ENCODE measurements at places on chromosomes 12 and 14.

DNA sequence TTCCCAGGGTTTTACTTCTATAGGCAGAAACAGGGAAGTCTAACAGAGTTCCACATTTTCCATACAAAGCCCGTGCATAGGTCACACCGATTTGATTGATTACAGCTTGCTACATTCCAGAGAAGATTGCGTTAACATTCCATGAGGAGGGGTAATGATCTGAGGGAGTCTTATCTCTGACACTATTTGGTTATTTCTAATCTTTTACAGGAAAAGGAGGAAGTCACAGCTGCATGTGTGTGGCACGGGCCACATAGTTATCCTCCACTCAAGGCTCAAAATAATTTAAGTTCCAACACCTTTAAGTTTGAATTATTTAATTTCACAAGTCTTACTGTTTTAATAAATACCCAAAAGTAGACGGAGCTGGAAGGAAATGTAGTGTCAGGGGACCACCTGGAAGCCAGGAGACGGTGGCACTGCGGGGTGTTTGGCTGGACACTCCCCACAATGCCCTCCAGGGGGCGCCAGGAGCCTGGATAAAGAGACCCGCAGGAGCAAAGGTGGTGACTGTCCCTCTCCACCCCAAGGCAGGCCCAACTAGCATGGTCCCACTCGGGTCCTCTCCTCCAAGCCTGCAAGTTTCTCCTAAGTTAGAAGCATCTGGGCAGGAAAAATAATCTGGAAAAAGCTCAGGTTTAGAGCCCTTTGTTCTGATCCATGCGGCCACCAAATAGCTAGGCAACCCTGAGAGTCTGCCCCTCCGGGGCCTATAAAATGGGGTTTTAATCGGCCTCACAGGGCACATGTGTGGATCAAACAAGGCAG, 20.2 kb downstream of the KRT8 start:
- no peak for DNase-seq

DNA sequence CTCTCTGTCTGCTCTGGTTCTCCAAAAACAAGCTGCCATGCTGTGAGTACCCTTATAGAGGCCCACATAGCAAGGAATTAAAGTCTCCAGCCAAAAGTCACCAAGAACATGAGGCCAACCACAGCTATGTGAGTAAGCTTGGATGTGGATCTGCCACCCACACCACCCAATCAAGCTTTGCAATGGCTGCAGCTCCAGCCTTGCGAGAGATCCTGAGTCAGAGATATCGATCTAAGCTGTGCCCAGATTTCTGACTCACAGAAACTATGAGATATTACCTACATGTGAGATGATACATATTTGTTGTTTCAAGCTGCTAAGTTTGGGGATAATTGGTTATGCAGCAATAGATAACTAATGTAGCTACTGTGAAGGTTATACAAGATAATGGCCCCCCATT, 15.5 kb upstream of the TMEM233 start:
- no peak for DNase-seq

GRCh38 chr12:26271889-26272492, 76.6 kb downstream of the SSPN start:
- DNase-seq = no peak

DNA sequence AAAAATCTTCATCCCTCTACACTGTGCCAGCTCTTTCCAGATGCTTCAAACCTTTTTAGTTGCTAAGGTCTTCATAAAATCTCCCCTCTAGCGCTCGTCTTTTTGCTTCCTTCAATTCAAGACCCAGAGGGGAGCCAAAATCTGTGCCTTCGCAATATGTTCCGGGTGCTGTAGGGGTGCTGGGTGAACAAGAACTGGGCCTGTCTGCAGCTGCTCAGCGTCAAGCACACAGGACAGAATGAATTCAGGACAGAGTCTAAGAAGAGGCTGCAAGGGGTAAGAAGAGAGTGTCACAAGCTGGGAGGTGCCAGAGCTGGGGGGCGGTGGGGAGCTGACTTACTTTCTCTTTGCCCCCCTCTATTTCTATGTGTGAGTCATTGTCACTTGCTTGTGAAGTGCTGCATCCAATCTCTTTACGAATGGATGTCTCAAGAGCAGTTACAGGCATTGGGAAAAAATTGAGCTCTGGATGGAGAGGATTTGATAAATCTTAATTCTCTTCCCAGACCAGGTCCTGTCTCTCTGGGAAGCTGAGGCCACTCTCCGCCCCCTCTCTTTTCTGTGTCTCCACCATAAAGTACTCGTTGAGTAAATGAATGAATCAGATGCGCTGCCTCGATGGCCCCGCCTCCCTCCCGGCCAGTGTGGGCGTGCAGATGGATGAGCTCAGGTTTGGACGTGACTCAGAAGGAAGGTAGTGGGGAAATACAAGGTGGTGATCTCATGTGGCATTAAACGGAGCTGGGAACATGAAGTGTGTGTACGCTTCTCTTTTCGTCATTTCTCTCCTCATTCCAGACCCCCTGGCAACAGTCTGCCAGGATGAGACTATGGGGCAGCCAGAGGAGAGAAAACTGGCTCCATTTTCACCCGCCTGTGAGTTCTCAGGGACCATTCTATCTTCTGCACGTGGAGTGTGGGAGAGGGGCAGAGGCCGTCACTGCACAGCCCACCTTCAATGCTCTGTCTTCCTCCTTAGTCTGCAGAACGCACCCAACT, 91.3 kb downstream of the TSPAN9 start:
- DNase-seq = no peak

- no peak for DNase-seq
Observed at GRCh38 chr12:30111719-30112118, 328.0 kb upstream of the TMTC1 start.

GRCh38 chr14:68772761-68773381, 20.0 kb downstream of the ZFP36L1 start:
- DNase-seq = no peak

DNA sequence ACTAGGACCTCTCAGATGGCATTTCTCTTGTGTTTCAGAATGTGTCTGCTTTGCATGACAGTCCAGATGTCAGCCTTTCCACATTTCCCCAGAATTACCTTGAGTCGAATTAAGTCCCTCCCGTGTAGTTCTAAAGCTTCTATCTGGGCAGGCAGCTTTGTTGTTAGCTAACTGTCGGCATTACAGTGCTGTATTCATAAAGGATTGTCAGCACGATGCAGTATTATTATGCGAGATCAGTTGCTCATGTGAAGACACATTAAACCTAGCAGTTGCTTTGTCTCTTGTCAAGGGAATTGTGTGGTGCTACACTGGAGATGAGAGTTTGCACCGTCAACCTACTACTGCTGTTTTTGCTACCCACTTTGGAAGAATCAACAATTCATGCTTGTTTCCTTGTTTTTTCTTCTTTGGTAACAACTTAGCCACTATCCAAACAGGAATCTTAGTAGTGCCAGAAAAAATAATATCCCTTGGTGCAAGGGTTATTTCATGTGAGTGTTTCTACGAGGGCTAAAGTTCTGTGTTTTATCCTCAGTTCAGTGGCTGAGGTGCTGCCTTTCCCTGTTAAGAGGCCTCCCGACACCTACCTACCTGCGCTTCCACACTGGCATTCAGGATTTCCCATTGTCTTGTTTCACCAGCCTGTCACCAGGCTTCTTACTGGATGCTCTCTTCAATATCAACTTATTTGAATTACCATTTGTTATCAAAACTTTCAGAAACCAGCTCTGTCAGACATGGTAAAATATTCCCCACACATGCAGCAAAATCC, 297.9 kb upstream of the G2E3 start:
- DNase-seq = no peak

- DNase-seq = no peak
Observed at GRCh38 chr12:53343969-53344368, 7.8 kb upstream of the SP7 start.

DNA sequence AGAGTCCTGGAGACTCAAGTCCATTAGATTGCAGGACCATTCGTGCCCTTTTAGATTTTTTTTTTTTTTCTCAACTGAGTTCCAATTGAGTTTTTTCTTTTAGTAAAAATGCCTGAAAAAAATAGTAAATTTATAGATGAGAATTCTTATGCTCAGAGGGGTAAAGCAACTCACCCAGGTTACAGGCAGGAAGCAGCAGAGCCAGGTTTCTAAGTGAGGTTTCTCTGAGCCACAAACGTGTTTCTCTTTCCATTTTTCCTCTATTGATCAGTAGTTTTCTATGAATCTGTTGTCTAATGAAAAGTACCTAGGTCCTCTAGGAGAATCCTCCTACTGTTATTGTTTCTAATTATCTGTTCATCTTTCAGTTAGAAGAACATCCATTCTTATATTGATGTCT, 66.4 kb upstream of the C12orf71 start:
- no peak for DNase-seq
